Pancreas (tissue), 10 donors: ENCODE measurements at places on chromosomes 12 and 14. TPM values are rescaled to one million over a fixed set of nuclear protein-coding genes. Genes with fewer than 3 reads are reported as not detected.

NKX2-1 gene
- total RNA-seq = not detected

ACVRL1 gene
- total RNA-seq = 8.4 TPM

LPAR5 gene
- total RNA-seq = 0.67 TPM

GPR68 gene
- total RNA-seq = 0.73 TPM

PPFIA2 gene
- total RNA-seq = 0.35 TPM

DNA sequence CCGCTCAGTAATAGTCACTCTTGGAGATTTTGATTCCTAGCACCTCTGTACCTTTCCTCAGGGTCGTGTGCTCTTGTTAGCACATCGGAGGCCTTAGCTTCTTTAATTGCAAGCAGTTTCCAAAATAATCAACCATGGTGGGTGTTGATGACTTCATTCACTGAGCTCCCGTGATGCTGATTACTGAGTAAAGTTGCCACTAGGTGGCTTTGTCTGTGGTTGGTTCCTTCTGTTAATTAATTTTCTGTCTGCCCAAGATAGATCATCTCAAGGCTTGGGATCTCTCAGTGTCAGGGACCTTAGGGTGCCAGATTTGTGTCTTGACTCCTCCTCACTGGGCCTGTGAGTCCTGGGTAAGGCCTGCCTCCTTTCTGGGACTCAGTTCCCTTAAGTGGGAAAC is 54.3 kb downstream of the PTPN11 start:
- H3K36me3 ChIP-seq = no peaks in the 10 kb centered on the region
- no peaks in the 10 kb centered on the region for H3K4me1 ChIP-seq
- H3K4me3 ChIP-seq = no peak overlapping the region
- no peak overlapping the region for H3K27ac ChIP-seq

- H3K4me1 ChIP-seq = no peaks in the 10 kb centered on the region
- no peak for DNase-seq
- H3K27me3 ChIP-seq = no peaks in the 10 kb centered on the region
- no peaks in the 10 kb centered on the region for H3K36me3 ChIP-seq
These were observed 61.2 kb downstream of the ATXN7L3B start for GRCh38 chr12:74598819-74599218.

DNA sequence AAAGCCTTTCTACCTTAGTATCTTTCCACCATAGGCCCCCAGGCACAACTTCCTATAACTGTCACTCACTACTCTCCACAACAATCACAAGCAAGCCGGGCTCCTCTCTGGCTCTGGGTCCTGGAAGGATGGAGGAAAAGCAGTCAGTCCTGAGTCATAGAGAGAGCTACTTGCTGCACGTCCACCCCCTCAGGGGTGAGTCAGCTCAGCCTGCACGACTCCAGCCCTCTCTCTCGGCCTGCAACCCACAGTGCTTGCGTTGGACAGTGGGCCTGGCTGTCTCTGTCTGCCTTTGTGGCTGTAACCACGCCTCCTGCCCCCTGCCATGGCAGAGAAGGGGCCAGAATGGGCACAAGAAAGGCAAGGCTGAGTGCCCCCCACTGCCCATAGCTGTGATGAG is 154.1 kb upstream of the FKBP4 start:
- no peaks in the 10 kb centered on the region for H3K27me3 ChIP-seq
- no peak for DNase-seq
- no peaks in the 10 kb centered on the region for H3K4me1 ChIP-seq
- H3K36me3 ChIP-seq = no peaks in the 10 kb centered on the region
- H3K27ac ChIP-seq = peak overlapping the region; percentile 44

DNA sequence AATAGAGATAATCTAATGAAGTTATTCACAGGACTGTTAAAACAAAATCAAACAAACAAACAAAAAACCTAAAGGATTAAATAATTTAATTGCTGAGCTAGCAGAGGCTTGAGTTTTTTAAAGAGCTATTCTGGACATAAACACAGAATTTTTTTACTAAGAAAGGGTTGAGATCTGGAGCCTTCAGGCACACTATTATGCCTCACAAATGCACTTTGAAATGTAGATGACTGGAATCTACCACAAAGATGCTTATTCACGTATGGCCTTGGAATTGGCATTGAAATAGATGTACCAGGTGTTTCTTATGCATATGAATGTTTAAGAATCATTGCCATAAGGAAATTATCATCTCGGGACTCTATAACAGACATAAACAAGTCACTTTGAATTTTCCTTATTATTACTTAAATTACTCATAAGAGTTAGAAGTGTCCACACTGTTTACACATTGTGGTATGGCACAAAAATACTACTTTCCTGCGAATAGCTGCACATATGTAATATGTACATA is 21.6 kb downstream of the PUS7L start:
- no peak overlapping the region for H3K27ac ChIP-seq
- H3K36me3 ChIP-seq = no peaks in the 10 kb centered on the region
- DNase-seq = no peak

GRCh38 chr12:53603196-53603595 is 23.0 kb downstream of the ATF7 start:
- no peak for DNase-seq
- H3K27ac ChIP-seq = no peak overlapping the region
- H3K27me3 ChIP-seq = no peaks in the 10 kb centered on the region
- peaks cover 5% of the 10 kb centered on the region for H3K4me1 ChIP-seq

DNA sequence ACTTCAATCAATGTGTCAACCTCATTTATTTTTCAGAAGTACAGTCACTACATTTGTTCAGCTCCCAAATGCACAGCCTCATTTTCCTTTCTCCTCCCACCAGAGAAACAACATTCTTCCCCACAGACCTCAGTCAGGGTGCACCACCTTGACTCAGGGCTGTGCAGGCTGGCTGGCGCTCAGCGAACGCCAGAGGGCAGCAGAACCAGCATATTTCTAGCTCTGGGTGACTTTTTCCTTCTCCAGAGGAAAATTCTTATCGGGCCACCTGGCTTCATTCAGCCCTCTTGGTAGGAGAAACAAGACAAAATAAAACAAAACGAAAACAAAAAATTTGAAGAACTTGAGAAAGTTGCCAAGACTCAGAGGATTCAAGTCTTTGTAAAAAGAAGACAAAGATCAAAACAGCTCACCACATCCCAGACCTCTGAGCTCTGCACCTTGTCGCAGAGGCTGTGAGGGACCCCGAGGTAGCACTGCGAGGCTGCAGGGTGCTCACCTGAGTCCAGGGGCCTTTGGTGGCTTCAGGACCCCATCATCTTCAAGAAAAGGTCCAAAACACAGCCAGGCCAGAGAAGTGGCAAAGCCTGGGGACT is 33.7 kb downstream of the PAH start:
- H3K4me1 ChIP-seq = peaks cover 11% of the 10 kb centered on the region
- no peaks in the 10 kb centered on the region for H3K36me3 ChIP-seq
- H3K27ac ChIP-seq = no peak overlapping the region
- DNase-seq = peak; percentile 82
- H3K4me3 ChIP-seq = no peak overlapping the region
- no peaks in the 10 kb centered on the region for H3K27me3 ChIP-seq

DNA sequence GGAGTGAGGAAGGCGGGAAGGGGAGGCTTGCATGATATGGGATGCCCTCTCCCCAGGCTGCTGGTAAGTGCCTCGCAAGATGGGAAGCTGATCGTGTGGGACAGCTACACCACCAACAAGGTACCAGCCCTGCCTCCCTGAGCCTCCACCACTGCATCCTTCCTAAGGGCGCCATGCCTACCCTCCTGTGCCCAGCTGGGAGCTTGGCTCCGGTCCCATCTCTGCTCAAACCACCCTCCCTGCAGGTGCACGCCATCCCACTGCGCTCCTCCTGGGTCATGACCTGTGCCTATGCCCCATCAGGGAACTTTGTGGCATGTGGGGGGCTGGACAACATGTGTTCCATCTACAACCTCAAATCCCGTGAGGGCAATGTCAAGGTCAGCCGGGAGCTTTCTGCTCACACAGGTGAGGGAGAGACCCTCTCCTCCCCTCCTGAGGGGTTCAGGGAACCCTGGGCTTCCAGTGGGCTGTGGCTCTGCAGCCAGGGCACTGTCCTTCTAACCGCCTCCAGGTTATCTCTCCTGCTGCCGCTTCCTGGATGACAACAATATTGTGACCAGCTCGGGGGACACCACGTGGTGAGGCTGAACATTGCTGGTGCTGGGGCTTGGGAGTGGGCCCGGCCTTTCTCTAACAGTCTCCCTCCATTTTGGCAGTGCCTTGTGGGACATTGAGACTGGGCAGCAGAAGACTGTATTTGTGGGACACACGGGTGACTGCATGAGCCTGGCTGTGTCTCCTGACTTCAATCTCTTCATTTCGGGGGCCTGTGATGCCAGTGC is 2.6 kb downstream of the GNB3 start:
- no peak for DNase-seq
- no peaks in the 10 kb centered on the region for H3K36me3 ChIP-seq
- H3K27ac ChIP-seq = no peak overlapping the region
- H3K27me3 ChIP-seq = no peaks in the 10 kb centered on the region
- H3K4me1 ChIP-seq = no peaks in the 10 kb centered on the region

DNA sequence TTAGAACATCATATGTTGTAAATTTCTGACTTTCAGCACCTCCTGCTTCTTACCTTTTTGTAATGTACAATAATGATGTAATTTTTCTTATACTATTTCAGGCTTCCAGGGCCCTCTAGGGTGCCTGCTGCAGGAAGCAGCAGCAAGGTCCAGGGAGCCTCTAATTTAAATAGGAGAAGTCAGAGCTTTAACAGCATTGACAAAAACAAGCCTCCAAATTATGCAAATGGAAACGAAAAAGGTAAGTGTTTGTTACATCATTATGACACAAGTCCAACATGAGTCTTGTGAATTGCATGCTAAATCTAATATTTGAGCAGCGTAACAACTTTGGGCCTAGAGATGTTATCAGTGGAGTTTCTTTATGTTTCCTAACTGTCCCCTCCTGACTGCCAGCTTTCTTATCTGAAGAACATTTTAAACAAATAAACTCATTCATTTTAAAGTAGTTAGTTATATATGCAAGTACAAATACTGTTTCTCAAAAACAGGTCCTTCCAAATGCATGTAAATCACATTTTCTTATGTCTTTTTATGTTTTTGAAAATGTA is 167.6 kb downstream of the NAV3 start:
- no peak overlapping the region for H3K4me3 ChIP-seq
- H3K27ac ChIP-seq = no peak overlapping the region
- DNase-seq = no peak
- no peaks in the 10 kb centered on the region for H3K36me3 ChIP-seq

GRCh38 chr12:85823436-85824180 is 12.6 kb downstream of the RASSF9 start:
- H3K27me3 ChIP-seq = no peaks in the 10 kb centered on the region
- no peak for DNase-seq
- no peak overlapping the region for H3K4me3 ChIP-seq
- no peak overlapping the region for H3K27ac ChIP-seq
- H3K36me3 ChIP-seq = no peaks in the 10 kb centered on the region

DNA sequence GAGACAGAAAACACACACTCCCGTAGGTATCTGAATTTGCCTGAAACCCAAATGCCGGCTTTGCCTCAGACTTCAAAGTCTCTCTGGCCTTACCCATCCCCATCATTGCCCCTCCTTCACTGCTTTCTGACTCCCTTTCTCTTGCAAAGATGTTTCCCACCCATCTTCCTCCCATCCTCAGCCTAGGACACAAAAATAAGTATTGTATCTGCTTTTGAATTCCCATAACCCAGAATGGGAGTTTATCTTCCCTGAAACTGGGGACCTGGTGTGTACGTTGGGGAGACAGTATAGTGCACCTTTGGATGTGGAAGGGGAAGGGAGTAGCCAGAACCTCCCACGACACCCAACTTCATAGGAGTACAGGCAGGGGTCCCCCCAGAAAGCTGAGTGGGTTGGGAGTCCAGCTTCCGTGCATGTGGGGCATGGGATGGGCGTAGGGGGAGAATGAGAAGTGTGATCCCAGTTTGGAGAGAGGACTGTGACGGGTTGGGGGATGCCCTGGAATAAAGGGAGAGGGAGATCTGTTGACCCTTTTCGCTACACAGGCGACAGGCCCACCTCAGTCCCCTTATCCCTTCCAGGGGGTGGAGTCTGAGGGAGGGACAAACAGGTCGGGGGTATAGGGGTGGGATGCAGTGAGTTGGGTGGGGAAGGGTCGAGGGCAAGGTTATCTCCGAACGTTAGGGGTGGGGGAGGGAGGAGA is 488 bp upstream of the KIF5A start:
- no peak overlapping the region for H3K4me3 ChIP-seq
- no peaks in the 10 kb centered on the region for H3K27me3 ChIP-seq
- H3K4me1 ChIP-seq = peaks cover 12% of the 10 kb centered on the region
- no peak for DNase-seq
- H3K27ac ChIP-seq = no peak overlapping the region

- H3K4me1 ChIP-seq = peaks cover 5% of the 10 kb centered on the region
- no peak overlapping the region for H3K27ac ChIP-seq
- peaks cover 20% of the 10 kb centered on the region for H3K36me3 ChIP-seq
- no peaks in the 10 kb centered on the region for H3K27me3 ChIP-seq
- DNase-seq = no peak
- H3K4me3 ChIP-seq = no peak overlapping the region
These were observed 89.3 kb upstream of the RFX4 start for GRCh38 chr12:106493531-106493930.

GRCh38 chr12:4353785-4354208 is 25.7 kb downstream of the FGF23 start:
- H3K27ac ChIP-seq = no peak overlapping the region
- no peaks in the 10 kb centered on the region for H3K27me3 ChIP-seq
- H3K36me3 ChIP-seq = no peaks in the 10 kb centered on the region
- no peak overlapping the region for H3K4me3 ChIP-seq

DNA sequence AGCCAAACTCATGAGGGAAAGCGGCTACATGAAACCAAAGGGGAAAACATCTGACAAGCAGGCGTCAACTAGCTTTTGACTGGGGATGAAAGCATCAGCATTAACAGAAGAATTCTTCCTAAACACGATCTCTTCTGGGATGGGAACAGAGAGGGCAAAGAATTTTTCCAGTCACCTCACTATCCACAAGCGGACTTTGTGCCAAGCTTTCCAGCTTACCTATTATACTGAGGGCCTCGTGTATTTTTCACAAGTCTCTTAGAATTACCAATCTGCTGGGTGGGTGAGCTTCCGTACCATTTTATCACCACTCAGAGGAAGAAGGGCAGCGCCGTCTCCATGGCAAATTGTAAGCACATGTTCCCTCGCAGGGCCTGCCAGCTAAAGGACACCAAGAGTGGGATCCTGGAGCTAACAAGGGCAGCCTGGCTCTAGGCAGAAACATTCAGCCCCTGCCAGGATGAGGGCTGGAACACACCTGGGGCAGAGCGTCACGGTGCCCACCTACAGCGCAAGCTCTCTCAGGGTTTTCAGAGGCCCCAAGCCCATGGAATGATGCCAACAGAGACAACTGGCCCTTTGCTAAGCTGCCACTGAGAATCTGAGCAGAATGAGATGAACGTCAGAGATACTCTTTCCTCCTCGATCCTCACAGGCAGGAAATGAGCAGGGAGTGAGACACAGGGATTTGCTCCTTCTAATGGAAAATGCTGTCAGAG is 74.6 kb downstream of the CHGA start:
- no peaks in the 10 kb centered on the region for H3K27me3 ChIP-seq
- H3K36me3 ChIP-seq = no peaks in the 10 kb centered on the region
- H3K27ac ChIP-seq = no peak overlapping the region
- H3K4me1 ChIP-seq = peaks cover 8% of the 10 kb centered on the region
- peak; percentile 23 for DNase-seq
- H3K4me3 ChIP-seq = no peak overlapping the region

- no peak for DNase-seq
- peaks cover 14% of the 10 kb centered on the region for H3K4me1 ChIP-seq
These were observed 242.1 kb upstream of the FOXN3 start for GRCh38 chr14:89658977-89659670.

- H3K27me3 ChIP-seq = no peaks in the 10 kb centered on the region
- no peaks in the 10 kb centered on the region for H3K36me3 ChIP-seq
- no peaks in the 10 kb centered on the region for H3K4me1 ChIP-seq
- H3K27ac ChIP-seq = no peak overlapping the region
These were observed 5.6 kb upstream of the STAT6 start for GRCh38 chr12:57116580-57117281.
